ENCODE measurements at places on chromosomes 6 and 20.

DNA sequence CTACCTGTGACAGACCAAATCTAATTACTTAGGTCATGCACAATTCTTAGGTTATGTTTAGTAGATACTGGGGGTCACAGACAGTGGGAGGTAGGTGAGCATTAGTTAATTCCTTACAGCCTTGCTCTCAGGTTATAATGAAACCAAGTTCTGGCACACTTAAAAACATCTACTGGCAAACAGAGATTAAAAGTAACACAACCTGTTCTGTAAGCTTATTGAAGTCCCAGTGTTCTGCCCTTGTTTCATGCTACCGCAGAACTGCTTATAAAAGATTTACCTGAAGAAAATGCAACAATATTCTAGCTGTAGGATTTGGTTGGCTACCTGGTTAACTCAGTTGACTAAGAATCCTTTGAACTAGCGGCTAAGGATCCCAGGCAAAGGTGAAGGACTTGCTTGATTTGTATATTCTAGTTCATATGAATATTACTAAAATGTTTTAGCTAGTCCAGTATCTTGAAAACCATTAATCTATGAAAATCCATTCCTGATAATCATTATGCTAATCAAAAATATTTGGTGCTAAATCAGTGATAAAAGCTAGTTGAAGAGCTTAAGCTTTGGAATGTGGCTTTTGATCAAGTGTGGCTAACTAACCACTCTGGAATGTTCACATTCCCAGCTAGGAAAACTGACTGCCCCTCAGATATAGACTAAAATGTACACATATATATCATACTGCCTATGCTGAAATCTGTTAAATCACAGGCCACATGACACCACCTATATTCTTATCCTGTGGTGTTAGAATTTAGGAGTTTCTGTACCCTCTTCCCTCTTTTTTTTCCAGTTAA, 7.2 kb downstream of the PEX3 start:
- no peak for DNase-seq

DNA sequence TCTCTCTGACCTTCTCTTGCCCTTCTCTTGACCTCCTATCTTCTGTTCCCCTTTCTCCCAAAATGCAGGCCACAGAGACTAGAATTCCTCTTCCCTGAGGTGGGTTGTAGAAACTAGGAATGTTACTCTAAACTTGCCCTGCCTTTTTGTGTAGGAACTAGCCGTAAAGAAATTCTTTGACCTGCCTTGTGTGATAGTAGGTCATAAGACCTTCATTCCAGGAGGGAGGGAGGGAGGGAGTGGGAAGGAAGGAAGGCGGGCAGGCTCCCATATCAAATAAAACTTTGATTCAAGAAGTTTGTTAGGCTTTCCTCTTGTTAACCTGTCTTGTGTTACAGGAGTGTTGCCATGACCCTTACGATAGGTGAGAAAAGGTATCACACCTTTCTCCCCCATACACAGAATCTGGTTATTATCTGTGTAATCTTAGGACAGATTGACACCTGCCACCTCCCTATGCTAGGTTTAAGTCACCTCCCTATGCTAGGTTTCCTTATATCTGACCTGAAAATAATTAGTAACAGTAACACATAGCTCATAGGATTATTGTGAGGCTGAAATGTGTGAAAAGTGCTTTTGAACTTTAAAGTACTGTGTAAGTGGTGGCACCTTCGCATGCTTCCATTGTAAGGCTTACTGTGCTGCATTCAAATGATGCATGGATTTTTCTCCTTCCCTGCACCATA, 32.6 kb upstream of the FUCA2 start:
- DNase-seq = no peak

- DNase-seq = no peak
These were observed 984 bp downstream of the TFAP2C start for GRCh38 chr20:56630086-56630493.

- DNase-seq = no peak
These were observed 860 bp upstream of the TMEM14C start for GRCh38 chr6:10721850-10722569.

GRCh38 chr6:136945072-136945471, 23.0 kb downstream of the SLC35D3 start:
- DNase-seq = no peak

DNA sequence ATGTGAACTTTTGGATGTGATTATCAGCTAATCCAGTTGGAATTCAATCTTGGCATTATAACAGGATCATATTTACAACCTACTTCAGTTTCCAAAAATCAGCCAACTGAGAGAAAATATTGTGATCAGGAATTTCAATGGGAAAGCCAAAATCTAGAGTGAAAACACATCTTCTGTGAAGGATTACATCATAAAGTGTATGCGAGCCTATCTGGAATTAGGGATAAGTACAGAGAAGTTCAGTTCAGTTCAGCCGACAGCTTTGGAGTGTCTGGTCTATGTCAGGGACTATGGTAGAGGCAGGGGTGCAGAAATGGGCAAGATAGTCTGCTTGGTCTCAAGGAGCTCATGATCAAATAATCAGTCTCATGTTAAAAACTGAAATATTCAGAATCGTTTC, 12.3 kb upstream of the PRIM2 start:
- DNase-seq = no peak

- DNase-seq = no peak
These were observed 225.5 kb downstream of the BMP7 start for GRCh38 chr20:57040924-57041323.

DNA sequence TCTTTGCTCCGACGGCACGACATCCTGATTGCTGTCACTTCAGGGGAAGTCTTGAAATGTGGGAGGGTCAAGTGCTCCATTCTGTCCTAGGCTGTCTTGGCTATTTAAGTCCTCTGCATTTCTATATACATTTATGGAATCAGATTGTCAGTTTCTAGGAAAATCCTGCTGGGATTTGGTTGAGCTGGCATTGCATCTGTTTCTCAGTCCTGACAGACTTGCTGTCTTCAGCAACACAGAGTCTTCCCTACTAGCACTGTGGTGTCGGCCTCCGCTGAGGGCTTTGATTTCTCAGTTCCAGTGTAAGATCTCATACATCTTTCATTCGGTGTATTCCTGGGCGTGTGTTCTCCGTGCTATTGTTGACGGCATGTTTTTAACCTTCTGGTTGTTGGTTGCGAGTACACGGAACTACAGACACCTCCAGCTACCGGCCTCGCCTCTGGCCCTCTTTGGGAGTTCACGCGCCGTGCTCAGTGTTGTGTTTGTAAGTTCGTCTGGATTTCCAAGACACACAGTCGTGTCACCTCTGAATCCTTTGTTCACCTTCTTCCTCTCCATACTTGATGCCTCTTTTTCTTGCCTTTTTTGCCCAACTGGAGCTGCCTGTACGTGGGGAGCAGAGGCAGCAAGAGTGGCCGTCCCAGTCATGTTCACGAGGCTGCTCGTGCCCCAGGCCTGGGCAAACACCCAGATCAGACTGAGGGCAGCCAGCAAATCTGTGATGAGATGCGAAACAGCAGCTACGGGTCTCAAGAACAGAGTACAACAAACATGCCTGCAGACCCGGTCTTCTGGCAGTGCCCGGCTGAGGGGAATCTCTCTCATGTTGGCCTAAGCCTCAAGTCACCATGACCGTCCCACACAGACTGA, 92.8 kb downstream of the TAF4 start:
- DNase-seq = no peak

DNA sequence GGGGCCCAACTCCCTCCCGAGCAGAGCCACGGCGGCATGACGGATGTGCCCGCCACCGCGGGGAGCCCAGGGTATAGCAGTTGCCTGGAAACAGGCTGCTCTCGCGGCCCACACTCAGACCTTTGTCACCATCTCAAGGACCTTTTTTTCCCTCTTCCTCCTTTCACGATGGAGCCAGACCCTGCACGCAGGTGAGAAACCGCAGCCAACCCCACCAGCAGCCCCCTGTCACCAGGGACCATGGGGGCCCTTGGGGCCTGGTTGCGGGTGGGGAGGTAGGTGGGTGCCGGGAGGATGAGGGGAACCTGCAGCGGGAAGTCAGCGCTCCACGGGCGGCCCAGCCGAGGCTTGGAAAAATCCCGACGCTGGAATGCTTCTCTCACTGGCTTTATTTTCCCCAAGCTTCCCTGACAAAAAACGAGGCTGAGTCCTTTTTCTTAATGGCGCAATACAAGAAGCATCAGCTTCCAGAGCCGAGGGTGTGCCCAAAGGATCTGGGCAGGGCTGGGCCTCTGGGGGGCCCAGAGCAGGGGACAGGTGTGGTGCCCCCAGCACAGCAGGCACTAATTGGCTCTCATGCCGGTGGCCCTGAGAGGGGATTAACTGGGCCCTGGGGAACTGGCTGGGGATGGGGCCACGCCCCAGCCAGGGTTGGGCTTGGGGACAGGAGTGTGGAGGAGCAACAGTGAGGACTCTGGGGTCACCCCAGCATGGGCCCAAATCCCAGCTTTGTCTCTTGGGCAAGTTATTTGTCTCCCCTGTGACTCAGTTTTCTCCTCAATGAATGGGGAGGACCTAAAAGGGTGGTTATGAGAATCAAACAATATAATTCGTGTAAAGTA, 23.9 kb downstream of the NOL4L start:
- no peak for DNase-seq

DNA sequence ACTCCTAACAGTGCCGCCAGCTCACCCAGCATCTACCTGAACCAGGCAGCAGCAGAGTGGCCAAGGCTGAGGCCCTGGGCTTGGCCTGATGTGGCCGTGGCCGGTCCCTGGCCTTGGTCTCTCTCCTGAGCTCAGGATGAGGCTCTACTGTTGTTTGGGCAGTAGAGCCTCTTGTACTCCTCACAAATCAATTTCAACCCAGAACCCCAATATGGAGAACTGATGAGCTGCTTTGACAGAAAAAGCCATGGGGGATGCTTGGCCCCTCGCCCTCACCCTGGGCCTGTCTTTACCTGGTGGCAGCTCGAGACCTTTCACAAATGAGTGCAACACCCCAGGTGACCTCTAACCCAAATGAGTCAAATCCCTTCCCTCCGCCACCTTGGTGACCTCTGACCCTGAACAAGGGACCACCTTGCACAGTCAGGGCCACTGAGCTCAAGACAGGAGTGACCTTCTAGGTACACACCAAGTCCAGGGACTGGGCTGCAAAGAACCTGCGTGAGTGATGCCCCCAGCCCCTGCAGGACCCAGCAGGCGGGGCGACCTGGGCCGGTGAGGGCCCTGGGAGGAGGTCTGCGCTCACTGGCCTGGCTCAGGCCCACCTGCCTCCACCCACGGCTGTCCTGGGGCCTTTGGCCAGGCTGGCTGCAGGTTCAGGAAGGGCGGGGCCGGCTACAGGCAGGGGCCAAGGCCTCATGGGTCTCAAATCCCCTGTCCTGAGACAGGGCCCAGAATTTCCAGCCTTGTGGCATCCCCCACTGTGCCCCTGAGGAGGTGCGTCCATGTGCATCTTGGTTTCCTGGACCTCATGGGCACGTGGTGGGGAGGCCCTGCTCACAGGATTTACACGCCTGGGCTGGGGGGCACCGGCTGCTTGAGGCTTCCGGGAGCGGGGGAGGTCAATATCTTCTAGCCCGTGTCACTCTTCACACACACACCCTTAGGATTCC, 30.2 kb downstream of the PSMG4 start:
- DNase-seq = no peak

DNA sequence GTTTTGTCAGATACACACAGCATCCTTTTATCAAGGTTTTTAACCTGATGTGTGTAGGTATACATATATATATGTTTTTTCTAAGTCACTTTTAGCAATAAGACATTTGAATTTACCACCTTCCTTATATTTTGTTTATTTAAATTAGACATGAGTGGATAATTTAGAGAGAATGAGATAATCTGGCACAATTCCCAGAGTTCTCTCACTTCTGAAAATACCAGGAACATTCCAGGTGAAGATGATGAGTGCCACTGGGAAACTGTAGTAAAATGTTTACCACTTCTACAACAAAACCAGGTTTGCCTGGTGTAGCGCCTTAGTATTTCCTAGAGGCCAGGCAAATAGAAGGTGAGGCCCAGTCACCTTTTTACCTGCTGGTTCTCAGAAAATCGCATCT, 189.5 kb downstream of the TMEM242 start:
- no peak for DNase-seq

DNA sequence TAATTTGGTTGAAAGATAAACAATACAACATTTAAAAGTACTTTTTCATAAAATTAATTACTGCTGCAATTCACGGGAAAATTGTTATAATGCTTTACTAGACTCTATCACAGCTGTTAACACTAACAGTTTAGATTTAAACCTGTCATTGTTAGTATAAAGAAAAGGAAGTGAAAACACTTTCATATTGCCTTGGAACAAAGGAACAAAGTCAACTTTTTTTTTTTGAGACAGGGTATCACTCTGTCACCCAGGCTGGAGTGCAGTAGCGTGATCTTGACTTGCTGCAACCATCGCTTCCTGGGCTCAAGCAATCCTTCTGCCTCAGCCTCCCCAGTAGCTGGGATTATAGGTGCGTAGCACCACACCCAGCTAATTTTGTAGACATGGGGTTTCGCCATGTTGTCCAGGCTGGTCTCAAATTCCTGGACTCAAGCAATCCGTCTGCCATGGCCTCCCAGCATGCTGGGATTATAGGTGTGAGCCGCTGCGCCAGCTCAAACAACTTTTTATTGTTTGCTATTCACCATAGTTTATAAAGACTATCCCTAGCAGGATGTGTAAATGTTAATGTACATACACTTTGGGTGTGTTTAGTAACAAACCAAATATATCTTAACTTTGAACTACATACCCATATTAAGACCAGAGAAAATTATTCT, 22.1 kb downstream of the SLC35A1 start:
- DNase-seq = no peak

DNA sequence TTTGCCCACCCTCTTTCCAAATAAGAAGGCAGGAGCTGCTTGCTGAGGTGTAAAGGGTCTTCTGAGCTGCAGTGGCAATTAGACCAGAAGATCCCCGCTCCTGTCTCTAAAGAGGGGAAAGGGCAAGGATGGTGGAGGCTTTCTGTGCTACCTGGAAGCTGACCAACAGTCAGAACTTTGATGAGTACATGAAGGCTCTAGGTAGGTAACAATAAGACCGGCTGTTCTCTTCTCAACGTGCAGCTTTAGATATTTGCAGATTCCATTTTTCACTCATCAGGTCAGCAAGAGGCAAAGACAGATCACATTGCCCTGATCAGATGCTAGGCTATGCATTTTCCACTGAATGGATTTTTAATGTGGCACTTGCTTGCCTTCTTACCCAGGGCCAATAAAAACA, at the start of gene FABP7:
Gene FABP7 (plus strand): TSS at position 50 of the 400 bp plus-strand sequence. CDS start 79 bp downstream, at position 129.
- DNase-seq = no peak

- DNase-seq = no peak
These were observed 523.1 kb downstream of the HTR1B start for GRCh38 chr6:76940191-76940590.

DNA sequence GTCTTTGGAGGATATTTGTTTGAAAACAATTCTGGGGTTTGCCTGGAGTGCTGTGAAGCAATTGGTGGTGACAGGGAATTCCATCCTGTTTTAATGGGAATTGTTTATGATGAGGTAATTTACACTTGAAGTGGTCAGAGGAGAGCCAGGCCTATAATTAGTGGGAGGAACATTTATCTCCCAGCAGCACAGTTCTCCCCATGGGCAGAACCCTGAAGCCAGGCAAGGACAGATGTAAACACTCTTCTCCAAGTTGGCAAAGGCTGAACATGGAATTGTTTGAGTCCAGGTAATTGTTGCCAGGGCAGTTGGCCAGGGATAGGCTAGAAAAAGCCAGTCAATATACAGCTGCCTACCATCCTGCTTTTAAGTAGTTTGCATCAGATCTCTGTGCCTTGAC, 789.7 kb downstream of the FRK start:
- no peak for DNase-seq

GRCh38 chr6:26599591-26599990, 2.8 kb downstream of the ABT1 start:
- no peak for DNase-seq

- no peak for DNase-seq
These were observed 92.6 kb upstream of the AGPAT4 start for GRCh38 chr6:161366301-161366923.
